ENCODE measurements at places on chromosomes 11 and 22.

DNA sequence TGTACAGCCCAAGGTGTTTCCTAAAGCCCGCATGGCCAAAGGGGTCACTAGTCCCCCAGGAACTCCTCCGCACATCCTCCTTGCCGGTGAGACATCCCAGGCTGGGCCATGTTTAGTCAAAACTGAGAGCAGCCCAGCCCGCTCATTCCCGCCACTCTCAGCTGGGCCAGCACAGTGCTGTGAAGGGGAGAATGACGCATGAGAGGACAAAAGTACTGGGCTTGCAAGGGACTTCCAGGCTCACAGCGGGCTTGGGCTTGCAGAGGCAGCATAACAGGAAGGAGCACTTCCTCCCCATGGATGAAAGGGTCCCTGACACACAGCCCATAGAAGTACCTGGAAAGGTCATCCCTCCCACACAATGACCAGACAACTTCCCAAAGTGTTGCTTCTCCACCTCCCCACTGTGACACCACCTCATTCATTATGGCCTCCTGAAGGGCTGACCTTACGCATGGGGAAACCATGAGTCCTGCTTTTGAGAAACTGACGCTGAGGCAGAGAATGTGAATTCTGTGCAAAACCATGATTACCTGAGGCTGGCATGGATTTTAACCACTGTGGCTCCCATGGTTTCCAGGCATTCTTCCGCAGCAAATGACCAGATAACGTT lies 19.1 kb downstream of the ETS1 start:
- no peak for DNase-seq

DNA sequence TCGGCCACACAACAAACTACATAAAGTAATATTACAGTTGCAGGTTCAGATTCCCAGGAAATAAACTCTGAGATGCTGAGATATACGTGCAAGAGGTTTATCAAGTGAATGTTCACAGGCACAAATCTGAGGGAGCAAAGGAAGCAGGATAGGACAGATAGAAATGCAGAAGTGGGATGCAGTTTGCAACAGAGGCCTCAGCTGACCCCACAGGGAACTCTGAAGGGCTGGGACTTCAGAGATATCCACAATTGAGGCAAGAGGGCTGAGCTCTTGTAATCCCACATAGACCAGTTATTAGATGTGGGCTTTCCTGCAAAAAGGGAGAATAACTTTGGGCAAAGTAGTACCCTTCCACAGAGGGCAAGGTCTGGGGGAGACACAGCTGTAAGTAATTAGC lies 25.4 kb upstream of the ARHGAP20 start:
- DNase-seq = no peak

DNA sequence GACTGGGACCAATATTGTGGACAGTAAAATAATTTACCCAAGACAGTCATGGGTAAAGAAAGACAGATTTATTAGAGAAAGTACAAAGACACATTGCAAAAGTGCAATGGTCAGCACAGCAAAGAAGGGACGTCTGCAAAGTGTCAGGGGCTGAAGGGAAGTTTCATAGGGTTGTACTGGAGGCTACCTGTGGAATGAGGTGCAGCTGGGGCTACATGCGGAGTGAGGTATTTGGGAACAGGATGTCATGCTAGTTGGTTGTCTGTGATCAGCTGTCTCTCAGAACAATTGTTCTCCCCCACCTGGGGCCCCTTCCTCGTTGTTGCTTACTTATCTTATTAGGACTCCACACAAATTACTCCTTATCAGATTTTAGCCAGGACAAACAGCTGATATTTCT lies 11.4 kb upstream of the APOL3 start:
- DNase-seq = no peak

DNA sequence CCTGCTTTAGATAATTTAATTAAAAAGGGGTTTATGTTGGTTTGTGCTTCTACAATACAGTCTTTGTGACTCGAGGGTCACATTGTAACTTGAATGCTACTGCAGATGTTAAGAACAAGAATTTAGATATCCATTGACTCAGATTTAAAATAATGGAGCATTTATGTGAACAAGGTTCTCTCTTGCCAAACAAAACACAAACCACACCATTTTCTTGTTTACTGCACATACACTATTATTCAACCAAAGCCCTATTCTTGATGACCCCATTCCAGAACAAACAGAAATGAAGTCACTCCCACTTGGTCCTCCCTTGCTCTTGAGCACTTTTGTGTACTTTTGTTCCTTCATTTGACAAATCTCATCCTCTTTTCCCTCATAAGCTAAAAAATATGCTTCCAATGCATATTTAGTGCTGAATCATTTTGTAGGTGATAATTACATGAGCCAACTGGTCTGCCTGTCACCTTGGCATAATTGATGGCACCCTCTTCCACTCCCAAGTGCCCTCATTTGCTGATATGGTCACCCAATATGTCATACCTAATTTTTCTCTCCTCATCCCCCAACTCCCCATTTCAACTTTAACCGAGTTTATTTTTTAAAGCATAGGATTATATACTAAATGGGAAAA lies 2.8 kb downstream of the C11orf71 start:
- no peak for DNase-seq

DNA sequence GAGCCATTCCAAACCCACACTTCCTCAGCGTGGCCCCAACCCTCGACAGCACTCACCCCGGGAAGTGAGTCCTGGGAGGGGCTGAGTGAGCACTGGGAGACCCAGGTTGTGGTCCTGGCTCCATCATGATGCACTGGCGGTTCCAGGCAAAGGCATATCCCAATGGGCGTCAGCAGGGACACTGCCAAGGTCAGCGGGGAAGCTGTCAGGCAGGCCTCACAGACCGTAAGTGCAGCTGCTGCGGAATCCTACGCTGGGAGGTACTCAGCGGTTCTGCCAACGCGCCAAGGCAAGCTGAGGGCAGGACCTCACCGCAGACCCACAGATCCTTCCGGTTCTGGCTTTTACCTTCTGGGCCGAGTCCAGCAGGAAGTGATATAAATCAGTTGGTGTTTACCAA lies 1.4 kb upstream of the GAL3ST1 start:
- no peak for DNase-seq

DNA sequence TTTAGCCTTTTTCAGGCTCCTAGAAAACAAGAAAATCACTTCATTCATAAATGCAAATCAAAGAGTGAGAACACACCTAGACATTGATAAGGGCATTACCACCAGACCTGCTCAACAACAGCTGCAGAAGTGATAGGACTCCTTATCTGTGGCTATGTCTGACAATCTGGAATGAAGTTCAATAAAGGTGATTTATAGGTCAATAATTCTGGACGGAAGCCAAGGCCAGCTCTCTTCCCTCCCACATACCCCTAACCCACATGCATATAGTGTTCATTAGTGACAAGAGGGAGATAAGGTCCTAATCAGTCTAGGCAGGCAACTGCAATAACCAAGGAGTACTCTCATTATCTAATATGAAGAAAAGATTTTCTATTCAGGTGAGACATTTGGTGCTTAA lies 111.3 kb downstream of the ETS1 start:
- DNase-seq = no peak

DNA sequence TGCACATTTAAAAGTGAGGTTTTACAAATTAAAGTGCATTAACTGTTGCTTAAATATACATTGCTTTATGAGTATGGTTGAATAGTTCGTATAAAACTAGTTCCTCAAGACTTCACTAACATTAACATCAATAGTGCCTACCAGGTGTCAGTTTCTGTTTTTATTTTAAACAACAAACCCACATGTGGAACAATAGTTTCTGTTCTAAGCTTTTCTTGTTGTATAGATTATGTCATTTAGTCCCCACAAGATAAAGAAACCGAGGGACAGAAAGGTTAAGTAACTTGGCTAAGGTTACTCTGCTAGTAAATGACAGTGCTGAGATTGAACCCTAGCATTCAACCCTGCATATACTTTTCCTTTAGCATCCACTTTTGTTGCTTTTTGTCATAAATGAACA lies 41.4 kb upstream of the ST14 start:
- no peak for DNase-seq

GRCh38 chr11:8260202-8260966 lies 3.3 kb downstream of the LMO1 start:
- no peak for DNase-seq

GRCh38 chr22:36470162-36470993 lies 11.1 kb downstream of the TXN2 start:
- peak; percentile 90 for DNase-seq

DNA sequence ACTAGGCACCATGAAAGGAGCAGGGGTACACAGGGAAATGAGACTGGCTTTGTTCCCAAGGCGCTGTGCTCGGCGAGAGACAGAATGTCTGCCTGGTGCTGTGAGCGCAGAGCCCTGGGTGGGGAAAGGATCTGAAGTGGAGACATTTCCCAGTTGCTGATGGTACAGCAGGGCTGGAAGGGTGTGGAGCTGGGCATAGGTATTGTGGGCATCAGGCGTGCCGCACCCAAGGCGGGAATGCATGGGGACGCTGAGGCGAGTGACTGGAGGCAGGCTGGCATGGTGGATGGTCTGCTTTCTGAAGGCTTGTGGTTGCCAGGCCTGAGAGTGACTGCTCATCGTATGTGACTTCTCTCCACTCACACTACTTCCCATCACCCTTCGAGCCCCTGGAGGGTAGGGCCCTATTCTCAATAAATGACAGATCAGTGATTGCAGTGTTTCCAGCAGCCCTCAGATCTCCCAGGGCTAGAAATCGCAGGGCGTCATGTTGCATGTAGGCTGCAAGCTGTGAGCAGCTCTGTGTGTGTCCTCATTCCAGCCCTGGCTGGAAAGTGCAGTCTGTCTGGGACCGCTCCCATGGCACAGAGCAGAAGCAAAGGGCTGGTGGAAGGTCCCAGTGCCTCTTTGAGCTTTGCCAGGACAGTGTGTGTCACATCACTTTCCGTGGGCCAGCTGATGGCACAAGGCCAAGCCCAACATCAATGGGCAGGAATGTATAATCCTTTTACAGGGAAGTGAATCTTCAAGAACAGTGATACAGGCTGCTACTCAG lies 67.7 kb downstream of the TBC1D22A start:
- DNase-seq = no peak

- DNase-seq = no peak
Measured at GRCh38 chr11:96486890-96487611, 97.2 kb downstream of the JRKL start.

GRCh38 chr11:11937433-11937832 lies 71.0 kb downstream of the DKK3 start:
- no peak for DNase-seq

DNA sequence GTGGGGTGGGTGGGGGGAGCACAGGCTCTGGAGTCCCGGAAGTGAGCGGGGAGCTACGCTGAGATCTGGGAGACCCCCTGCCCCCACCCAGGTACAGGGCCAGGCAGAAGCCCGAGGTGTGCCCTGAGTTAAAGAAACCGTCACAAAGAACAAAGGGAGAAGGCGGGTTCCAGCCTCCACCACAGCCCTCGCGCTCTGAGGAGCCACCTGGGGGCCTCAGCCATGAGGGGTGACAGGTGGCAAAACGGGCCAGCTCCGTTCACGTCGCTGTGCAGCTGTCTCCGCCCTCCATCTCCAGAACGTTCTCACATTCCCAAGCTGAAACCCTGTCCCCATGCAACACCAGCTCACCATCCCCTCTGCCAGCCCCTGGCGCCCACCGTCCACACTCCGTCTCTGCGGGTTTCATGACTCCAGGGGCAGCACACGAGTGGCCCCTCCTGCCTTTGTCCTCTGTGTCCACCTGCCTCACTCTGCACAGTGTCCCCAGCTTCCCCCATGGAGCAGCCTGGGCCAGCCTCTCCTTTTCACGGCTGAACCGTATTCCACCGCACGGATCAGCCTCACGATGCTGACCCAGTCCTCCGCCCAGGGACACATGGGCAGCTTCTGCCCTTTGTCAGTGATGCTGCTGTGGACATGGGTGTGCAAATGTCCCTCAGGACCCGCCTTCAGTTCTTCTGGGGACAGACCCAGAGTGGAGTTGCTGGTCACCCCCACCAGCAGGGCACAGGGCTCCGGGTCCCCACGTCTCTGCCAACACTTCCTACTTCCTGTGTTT lies 1.7 kb upstream of the MUC5B start:
- DNase-seq = no peak

GRCh38 chr11:44658506-44658850 lies 68.3 kb upstream of the TSPAN18 start:
- peak; percentile 75 for DNase-seq

- DNase-seq = peak; percentile 24
Measured at GRCh38 chr11:17014321-17014832, at the start of gene PLEKHA7. TSS of gene PLEKHA7 (minus strand) at chr11:17014414. CDS start at chr11:17014401, 13 bp downstream.

- no peak for DNase-seq
Measured at GRCh38 chr11:6404342-6405051, 14.2 kb downstream of the SMPD1 start.

DNA sequence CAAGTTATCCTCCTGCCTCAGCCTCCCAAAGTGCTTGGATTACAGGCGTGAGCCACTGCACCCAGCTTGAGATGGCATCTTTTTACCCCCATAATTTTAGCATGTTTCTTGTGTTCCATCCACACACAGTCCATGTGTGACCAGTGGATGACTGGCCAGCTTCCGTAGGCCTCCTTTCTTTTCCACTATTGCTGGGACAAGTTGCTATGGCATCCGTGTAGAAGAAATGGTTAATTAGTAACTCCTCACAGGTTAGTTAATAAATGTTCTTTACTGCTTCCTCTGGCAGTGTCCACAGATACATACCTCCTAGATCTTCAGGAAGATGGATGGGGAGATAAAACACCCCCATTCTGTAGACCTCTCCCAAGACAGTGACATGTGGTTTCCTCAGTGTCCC lies 154.3 kb upstream of the RASSF10 start:
- peak; percentile 58 for DNase-seq

DNA sequence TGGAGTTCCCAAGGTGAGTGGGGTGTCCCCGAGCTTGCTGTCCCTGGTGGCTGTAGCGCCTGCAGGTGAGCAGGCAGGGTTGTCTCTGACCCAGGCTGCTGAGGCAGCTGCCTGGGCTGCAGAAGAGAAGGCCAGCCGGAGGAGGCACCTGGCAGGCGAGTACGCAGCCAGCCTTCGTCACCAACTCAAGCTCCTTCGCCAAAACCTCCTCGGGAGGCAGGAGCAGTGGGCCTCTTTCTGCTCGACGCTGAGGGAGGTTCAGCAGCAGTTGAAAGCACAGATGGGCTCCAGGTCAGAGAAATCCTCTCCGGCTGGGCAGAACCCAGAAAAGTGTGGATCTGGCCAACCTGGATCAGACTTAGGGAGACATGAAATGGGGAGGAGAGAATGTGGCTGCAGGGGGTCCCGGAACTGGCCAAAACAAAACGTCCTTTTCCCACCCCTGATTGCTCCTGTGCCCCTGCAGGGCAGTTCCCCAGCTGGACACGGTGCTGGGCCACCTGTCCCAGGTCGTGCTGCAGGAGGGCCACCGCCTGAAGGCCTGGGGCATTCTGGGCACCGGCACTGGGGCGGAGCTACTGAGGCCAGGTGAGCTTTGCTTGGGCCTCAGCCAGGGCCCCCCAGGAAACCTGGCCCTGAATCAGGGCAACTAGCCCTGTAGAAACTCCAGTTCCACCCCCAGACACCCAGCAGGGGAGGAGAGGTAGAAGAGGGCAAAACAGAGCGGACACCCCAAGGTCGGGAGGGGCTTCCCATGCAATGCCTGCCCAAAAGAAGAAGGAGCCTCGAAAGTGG lies 56.7 kb downstream of the BTG4 start:
- no peak for DNase-seq

GRCh38 chr11:65900899-65901180 lies 652 bp upstream of the FOSL1 start:
- DNase-seq = no peak

GRCh38 chr22:32048069-32048468 lies 5.0 kb downstream of the SLC5A1 start:
- no peak for DNase-seq
